Neural crest cell (in vitro differentiated cells): ENCODE measurements at places on chromosomes 13 and 19.

DNA sequence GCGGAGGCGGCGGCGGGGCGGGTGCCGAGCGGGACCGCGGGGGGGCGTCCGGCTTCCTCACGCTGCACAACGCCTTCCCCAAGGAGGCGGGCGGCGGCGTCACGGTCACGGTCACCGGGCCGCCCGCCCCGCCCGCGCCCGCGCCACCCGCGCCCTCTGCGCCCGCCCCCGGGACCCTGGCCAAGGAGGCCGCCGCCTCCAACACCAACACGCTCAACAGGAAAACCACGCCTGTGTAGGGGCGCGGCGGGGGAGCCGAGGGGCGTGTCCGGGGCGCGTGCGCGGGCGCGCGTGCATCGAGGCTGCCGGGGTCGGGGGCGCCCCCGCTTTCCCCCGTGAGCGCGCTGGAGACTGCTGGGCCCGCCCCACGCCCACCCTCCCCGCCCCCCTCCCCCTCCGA, 8.8 kb upstream of the CACNG6 start:
- DNase-seq, result no peak

DNA sequence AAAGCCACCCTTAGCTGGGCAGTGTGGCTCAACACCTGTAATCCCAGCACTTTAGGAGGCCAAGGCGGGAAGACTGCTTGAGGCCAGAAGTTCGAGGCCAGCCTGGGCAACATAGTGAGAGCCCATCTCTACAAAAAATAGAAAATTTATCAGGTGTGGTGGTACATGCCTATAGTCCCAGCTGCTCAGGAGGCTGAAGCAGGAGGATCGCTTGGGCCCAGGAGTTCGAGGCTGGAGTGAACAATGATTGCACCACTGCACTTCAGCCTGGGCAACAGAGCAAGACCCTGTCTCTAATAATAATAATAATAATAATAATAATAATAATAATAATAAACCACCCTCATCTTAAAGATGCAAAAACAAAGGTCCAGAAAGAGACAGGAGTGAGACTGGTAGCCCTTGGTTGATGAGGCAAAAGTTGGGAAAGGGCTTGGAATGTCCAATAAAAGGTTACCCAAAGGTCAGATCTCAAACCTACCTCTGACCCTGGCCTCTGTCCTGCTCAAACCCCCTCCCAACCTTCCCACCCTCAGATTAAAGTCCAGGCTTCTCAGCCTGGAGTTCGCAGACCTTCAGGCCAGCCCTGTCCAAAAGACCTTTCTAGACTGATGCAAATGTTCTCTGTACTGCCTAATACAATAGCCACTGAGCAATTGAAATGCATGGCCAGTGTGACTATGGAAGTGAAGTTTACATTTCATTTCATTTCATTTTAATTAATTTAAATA, 9.1 kb downstream of the ZNF575 start:
- no peak for DNase-seq

DNA sequence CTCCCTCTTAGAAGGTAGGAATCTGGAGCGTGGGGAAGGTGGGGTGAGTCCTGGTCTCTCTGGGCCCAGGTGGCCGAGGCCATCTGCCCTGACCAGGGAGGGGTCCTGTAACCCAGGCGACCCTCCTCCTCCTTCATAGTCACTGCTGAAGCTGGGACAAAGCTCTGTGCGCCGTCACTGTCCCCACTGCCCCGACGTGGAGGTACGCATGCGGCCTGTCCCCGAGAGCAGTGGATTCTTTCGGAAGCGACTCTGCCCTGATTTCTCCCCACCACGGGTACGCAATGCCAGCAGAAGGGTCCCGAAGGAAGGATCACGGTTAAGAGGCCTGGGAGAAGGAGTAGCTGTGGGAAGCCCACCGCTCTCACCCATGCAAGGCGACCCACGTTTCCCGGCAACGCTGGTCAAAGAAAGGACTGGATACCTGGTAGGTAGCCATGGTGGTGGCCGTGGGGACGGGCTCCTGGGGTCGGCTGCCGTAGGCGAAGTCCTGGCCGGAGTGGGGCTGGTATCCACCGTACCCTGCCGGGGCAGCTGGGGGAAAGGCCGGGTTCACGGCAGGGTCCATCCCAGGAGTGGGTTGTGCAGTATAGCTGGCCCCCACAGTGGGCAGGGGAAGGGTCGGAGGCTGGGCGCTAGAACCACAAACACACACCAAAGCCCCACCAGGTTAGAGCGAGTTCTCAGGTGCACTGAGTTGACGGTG, 34.3 kb downstream of the ZFR2 start:
- DNase-seq, result no peak

GRCh38 chr13:95258619-95259194, 42.5 kb downstream of the ABCC4 start:
- no peak for DNase-seq

- DNase-seq, result no peak
These were observed 42.5 kb upstream of the ARGLU1 start for GRCh38 chr13:106610486-106610885.
